ENCODE measurements at places on chromosomes 5 and 9. TPM values are rescaled to one million over a fixed set of nuclear protein-coding genes. Genes with fewer than 3 reads are reported as not detected.

FAM200C gene
- 3.9 TPM for total RNA-seq

C6 gene
- total RNA-seq: not detected

IFNA5 gene
- total RNA-seq: not detected

FGF18 gene
- 2.1 TPM for total RNA-seq

NME5 gene
- 2.0 TPM for total RNA-seq

RBM18 gene
- 18.8 TPM for total RNA-seq

ERCC8 gene
- 14.8 TPM for total RNA-seq

DNA sequence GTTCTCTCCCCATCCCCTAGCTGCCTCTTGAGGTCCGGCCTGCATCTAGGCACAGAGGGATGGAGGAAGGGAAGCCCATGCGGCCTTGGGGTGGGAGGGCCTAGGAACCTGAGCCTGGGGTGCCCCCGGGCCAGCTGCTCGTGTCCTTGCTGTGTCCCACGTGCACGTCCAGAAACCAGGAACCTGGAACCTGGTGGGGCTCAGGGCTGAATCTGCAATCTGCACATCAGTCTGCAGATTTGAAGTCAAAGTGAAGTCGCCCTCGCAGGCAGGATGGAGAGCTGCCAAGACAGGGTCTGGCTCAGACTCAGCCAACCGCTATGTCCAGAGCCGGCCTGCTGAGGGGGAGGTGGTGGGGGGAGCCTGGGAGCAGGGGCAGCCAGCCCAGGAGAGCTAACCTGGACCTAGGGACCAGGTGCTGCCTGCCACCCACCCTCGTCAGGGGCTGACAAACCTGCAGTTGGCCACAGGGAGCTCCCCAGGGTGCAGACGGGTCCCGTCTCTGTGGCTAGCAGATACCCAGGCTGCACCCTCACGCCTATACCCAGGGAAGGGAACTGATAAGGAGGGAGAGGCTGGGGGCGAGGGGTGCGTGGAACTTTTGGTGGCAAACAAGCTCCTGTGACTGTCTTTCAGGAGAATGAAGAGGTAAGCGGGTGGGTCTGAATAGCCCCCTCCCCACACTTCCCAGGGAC lies 103.5 kb upstream of the SIMC1 start:
- no peak for DNase-seq

GRCh38 chr5:150254774-150255173 lies 34.8 kb downstream of the CAMK2A start:
- DNase-seq: peak; percentile 5

- no peak for DNase-seq
These were observed 28.3 kb downstream of the RAI14 start for GRCh38 chr5:34684281-34684979.

GRCh38 chr5:37841203-37841602 lies 1.4 kb upstream of the GDNF start:
- DNase-seq: no peak

- DNase-seq: no peak
These were observed 1164.6 kb upstream of the CDH18 start for GRCh38 chr5:21152611-21153010.

DNA sequence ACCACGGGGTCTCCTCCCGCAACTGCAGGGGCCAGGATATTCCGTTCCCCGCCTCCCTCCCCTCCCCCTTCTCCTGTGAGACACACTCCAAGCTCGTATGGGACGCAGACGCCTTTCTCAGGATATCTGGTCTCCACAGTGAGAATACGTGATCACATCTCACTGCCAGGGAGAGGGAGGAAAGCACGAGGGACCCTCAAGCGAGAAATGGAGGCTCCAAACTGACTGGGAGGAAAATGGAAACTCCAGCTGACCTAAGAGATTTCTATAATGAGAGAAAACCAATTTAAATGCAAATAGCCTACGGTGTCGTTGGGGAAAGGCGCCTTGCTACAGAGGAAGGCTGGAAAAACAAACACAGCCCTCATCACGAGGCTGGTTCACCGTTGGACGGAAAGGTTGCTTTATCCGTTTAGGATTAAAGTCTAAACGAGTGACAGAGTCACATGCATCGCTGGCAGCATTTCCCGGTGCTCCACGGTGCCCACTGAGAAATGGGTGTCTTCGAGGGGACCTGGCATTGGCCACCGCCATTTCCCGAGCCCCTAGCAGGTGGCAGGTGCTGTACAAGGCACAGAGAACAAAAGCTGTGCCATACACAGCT lies 116.9 kb upstream of the CPEB4 start:
- no peak for DNase-seq

DNA sequence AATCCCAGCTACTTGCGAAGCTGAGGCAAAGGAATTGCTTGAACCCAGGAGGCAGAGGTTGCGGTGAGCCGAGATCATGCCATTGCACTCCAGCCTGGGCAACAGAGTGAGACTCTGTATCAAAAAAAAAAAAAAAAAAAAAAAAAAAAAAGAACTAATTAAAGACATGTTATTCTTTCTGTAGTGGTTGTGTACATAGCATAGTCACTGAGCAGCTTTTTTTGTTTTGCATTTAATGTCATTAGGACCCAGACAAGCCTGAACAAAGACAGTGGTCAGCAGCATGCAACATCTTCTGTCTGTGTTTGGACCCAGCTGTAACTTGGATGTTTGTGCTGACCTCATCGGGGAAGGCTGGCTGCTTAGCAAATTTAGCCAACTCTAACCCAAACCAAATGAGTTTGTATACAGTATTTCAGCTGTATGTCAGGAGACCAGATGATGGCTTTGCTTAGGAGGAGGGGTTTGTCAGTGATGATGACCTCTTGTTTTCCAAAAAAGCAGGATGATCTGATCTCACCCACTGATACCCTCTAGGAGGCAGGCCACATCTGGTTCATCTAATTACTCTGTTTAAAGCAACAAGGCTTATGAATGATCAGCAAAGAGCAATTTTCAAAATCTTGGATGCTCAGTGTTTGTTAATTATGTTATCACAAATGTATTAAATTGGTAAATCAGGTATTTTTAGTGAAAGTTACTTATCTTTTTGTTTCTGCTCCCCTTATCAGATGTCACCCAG lies 39.5 kb downstream of the SNCAIP start:
- no peak for DNase-seq

- DNase-seq: no peak
These were observed 396.2 kb downstream of the RAB3C start for GRCh38 chr5:58979090-58979489.

GRCh38 chr9:124286292-124286931 lies 28.7 kb downstream of the NEK6 start:
- no peak for DNase-seq

- no peak for DNase-seq
These were observed 39.0 kb upstream of the TTC1 start for GRCh38 chr5:159969966-159970365.

- DNase-seq: no peak
These were observed 23.9 kb downstream of the C5orf15 start for GRCh38 chr5:133944263-133945185.

- peak; percentile 97 for DNase-seq
These were observed 2.0 kb downstream of the VCAN start for GRCh38 chr5:83473346-83474160.

DNA sequence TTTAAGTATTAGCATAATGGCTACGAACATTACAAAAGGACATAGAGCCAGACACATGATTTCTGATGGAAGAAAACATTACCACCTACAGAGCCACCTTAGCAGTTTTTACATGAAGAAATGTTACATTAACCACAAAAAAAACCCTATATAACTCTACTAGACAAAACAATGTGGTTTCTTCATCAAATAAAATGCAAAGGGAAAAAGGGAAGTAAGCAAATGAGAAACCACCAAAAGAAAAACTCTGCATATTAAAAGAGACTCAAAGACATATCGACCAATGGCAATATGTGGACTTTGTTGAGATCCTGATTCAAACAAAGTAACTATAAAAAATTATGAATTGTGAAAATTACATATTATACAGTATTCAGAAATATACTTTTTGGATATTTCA lies 132.7 kb downstream of the TSSK1B start:
- no peak for DNase-seq

DNA sequence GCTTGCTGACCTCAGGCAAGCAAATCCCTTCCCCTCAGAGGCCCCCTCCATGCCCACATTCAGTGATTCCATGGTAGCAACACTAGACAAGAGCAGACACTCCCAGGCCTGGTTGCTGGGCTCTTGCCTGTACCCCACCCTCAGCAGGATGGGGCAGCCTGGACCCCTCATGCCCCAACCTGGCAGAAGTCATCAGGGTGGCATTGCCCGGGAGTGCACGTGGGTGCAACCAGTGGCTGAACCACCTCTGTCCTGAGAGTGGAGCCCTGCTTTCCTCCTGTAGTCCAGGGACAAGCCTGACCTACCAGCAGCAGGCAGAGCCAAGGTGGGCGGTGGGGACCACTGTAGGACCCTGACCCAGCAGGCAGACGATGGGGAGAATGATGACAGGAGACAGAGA lies 65.8 kb upstream of the TBC1D2 start:
- no peak for DNase-seq

- no peak for DNase-seq
These were observed 11.2 kb upstream of the HMHB1 start for GRCh38 chr5:143800715-143801114.

- DNase-seq: no peak
These were observed 93.9 kb upstream of the IL33 start for GRCh38 chr9:6121707-6122106.

GRCh38 chr9:109369285-109369684 lies 48.4 kb upstream of the EPB41L4B start:
- DNase-seq: no peak

- DNase-seq: no peak
These were observed 10.2 kb upstream of the ATP6V0E1 start for GRCh38 chr5:172973127-172973916.

DNA sequence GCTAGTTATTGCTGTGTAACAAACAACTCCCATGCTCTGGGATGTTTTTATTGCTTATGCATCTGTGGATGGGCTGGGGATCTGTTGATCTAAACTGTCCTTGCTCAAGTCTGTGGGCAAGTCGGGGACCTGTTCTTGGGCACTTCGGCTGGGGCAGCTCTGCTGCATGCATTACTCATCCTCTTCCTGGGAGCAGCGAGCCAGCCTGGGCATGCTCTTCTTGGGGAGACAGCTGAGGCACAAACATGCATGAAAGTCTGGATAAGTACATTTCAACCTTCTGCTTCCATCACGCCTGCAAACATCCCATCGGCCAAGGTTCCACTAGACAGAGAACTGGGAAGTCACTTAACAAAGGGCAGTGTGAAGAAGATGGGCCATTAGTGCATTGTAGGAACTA lies 66.3 kb downstream of the ANKRD33B start:
- DNase-seq: no peak

- DNase-seq: no peak
These were observed 16.6 kb upstream of the HMGCR start for GRCh38 chr5:75320371-75320770.

GRCh38 chr5:73319036-73319435 lies 129.5 kb downstream of the FOXD1 start:
- DNase-seq: no peak

- DNase-seq: no peak
These were observed 13.6 kb upstream of the LAMC3 start for GRCh38 chr9:130995086-130996011.

DNA sequence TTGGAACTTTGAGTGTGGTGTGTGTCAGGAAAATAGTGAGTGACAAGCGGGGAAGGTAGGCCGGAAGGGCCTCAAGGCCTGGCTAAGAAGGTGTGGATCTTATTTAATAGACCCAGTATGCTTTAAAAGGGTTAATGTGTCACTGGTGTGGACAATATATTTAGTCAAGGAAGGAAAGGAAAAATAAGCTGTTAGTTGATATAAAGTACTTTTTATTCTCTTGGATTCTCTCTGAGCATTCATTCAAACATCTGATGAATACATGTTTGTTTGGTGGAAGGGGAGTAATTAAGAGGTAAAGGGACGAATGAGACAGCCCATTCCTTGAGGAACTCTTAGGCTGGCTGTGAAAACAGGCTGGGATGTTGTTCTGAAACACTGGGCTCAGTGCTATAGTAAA lies 98.9 kb downstream of the MELK start:
- DNase-seq: no peak

Measured in chondrocyte (in vitro differentiated cells).